ENCODE measurements at places on chromosomes 3 and 15.

GRCh38 chr15:75109021-75109735 lies 85.8 kb downstream of the PPCDC start:
- DNase-seq = no peak

GRCh38 chr15:55035749-55036148 lies 161.0 kb downstream of the RSL24D1 start:
- DNase-seq = no peak

- DNase-seq = no peak
Observed at GRCh38 chr15:57624730-57625129, 33.0 kb downstream of the MYZAP start.

DNA sequence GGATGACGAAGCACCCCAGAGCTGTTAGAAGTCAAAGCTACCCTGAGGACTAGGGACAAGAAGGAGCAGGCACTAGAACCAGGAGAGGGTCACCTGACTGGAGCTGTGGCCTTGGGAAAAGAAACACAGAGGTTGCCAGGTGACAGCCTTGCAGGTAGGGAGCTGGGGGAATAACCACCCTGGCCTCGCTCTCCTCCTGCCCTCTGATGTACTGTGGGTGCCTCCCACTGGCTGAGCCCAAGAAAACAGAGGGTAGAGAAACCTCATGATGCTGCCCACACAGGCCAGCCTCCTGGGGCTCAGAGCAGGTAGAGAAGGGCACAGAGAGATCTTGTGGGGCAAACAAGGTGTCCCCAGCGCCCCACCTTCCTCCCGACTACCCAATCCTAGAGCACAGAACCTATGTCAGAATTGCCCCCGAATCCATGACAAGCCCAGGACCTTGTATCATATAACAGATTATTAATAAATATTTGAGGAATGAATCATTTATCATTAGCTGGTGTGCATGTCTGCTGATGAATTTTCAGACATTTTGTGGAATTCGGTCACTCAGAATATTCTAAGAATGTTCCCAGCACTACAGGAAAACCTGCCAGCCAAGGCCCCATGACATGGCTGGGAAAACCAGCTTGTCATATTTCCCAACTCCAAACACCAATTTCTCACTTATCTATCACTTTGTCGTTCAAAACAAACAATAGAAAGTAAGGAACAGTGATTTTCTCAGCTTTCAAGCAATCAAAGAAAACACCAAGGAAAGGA lies 59.8 kb upstream of the MEX3B start:
- no peak for DNase-seq

DNA sequence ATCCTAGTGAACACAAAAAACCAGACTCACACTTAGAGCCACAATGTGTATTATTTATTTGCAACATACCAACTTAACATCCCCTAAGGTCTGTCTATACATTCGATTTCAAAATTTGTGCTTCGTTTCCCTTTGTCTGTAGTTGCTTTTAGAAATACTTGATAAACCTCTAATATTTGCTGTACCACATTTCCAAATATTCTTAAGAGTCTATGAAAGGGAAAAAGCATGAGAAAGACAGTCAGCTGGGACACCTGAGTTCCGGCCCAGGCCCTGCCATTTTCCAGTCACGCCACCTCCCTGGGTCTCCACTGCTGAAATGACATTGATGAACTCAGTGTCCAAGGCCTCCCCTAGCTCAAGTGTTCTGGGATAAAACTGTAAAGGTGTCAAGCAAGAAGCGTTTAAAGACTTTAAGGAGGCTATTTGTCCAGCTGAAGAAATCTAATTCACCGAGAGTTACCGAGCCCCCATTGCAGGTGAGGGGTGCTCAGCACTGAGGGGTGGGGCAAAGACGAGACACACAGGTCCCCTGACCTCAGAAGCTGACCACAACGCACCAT lies 26.6 kb downstream of the LRRC2 start:
- no peak for DNase-seq

- DNase-seq = no peak
Observed at GRCh38 chr3:184827572-184827971, 15.6 kb downstream of the VPS8 start.

DNA sequence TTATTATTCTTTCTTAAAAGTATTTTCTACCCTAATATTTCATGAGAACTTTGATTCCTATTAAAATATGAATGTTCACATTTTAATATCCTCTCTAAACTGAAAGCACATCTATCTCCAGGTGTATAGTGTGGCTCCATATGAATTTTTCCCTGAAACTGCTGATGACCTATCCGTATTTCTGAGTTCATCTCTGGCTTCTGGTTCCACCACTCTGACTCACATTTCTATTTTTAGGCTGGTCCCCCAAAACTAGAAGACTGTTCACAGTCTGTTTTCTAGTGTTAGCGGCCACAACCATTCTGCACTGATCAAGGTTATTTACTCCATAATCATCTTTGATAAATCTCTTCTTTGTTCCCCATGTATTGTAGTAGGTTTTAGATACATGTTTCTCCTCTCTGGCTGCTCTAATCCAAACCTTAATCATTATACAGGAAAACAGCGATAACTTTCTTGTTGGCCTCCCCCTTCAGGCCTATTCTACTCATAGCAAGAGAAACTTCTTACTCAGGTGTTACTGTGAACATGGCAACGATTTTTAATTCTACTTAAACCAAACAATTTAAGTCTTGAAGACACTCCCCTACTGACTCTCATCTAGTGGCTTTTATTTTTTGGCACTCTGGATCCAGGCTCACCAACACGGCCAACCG lies 12.8 kb downstream of the ADPGK start:
- no peak for DNase-seq

DNA sequence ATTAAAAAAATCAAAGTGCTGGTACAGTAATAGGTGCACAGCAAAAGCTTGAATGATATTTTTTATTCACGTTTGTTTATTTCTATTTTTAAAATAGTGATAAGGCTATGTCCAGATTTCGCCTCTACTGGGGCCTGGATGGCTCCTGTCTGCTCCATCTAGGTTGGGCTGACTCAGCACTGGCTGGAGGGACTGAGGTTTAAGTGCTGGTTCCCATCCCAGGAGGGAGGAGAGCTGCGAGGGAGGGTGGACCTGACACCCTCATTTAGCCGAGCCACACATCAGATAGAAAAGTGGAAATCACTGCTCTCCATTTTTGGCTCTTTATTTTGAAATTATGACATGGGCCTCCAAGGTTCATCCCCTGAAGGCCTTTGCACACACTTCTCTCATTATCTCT lies 95.4 kb upstream of the AGBL1 start:
- no peak for DNase-seq

DNA sequence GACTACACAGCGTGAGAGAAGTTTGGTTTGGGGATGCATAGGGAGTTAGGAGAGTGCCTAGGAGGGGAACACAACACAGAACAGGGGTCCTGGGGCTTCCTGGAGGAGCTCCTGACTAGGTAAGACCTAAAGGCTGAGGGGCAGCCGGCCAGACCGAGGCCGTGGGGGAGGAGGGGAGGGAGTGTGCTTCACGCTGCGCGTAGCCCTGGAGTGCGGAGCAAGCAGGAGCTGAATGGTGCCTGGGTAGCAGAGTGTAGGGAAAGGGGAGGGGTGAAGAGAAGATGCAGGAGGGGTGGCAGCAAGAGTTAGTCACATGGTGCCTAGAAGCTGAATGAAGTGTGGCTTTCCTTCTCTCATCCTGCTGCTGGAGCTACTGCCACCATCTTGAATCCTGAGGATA lies 32.4 kb upstream of the HHATL start:
- DNase-seq = no peak

- DNase-seq = no peak
Observed at GRCh38 chr3:164521644-164522043, 556.7 kb downstream of the SI start.

GRCh38 chr3:67011414-67012131 lies 13.5 kb downstream of the KBTBD8 start:
- no peak for DNase-seq

- no peak for DNase-seq
Observed at GRCh38 chr3:46593979-46594378, 18.3 kb upstream of the FAM240A start.

DNA sequence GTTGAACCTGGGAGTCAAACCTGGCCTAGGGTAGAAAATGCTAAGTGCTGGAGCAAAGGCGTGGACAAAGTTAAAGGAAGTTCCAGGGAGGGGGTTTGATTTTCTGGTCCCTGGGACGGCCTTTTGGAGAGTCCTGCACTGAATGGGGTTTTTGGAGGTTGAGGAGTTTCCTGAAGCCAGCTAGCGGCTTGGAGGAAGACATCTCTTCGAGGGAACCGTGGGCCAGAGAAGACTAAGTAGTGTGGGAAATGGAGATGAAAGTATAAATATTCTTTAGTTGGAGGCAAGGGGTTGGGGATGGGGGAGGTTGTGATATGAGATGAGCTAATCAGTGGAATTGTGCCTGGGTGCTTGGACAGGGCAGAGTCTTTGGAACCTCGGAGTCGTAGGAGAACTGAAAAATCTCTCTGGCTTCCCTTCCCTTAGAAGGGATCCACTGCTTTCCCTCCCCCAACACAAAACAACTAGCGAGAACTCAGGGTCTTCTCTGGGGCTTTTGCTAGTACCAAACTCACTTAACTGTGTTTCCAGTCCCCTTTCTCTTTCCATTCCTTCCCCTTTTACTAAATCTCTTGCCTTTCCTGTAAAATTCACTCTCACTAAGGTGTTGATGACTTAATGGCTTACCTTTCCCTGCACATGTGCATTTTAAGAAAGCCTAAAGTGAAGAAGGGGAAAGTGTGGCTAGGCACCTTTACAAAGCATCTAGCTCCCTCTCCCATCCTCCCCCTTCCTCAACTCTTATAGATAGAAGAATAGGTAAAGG lies 1.0 kb downstream of the LPP start:
- DNase-seq = no peak

- DNase-seq = no peak
Observed at GRCh38 chr15:51386029-51386428, 44.6 kb downstream of the GLDN start.

All from stimulated activated CD8-positive, alpha-beta memory T cell treated with anti-CD3 and anti-CD28 coated beads, Interleukin-4, amount 100 ng/mL, for 1 hour (primary cell).